Stimulated activated CD4-positive, alpha-beta T cell treated with anti-CD3 and anti-CD28 coated beads, Interleukin-12 subunit alpha, Interleukin-12 subunit beta, amount 100 ng/mL, for 24 hours (primary cell): ENCODE measurements at places on chromosomes 13 and 19.

GRCh38 chr19:37928527-37929286 is 21.7 kb downstream of the SIPA1L3 start:
- no peak for DNase-seq

GRCh38 chr13:66405908-66406802 is 824.0 kb downstream of the PCDH9 start:
- DNase-seq = no peak

GRCh38 chr19:23776507-23777205 is 18.0 kb upstream of the ZNF681 start:
- no peak for DNase-seq

- no peak for DNase-seq
Measured at GRCh38 chr19:34998777-34999497, 1.2 kb upstream of the GRAMD1A start.

DNA sequence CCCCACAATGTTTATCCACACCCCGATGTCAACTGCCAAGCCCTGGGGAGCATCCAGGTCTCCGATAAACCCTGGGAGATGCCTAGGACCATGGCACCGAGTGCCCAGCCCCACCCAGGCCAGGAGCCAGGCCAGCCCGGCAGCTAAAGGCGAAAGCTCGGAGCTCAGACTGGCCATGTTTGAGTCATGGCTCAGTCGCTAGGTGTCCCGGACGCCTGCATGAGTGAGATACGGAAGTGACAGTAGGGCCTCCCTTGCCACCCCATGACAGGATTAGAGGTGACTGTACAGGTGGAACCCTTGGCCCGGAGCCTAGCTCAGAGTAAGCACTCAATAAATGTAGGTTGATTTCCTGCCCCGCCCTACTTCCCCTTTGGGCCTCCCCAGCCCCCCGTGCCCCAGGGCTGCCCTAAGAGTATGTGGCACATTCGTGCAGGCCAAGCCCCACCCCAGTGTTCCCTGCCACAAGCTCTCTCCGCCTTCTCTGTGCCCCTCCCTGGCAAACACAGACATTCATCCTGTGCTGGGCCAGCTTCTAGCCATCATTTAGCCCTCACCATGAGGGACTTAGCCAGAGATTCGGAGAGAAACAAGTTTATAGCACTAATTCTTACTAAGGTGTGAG is 5.8 kb upstream of the TPM4 start:
- DNase-seq = peak; percentile 60

GRCh38 chr13:112453874-112454647 is 77.9 kb downstream of the SPACA7 start:
- no peak for DNase-seq

DNA sequence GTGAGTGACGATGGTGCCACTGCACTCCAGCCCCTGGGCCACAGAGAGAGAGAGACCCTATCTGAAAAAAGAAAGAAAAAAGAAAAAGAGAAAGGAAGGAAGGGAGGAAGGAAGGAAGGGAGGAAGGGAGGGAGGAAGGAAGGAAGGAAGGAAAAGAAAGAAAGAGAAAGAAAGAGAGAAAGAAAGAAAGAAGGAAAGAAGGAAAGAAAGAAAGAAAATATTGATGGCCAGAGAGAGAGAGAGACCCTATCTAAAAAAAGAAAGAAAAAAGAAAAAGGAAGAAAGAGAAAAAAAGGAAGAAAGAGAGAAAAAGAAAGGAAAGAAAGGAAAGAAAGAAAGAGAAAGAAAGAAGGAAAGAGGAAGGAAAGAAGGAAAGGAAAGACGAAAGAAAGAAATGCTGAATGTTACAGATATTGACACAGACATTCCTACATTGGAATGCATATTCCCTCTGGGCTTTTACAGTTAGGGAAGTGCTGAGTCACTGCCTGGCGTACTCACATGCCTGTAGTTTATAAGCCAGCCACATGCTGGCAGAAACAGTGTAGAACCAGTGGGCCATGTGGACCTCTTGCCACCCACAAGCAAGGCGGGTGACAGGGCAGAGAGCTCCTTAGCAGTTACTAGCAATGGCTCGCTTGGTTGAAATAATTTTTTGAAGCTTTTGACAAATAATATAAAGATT is 34.6 kb upstream of the SLC46A3 start:
- DNase-seq = no peak

- peak; percentile 99 for DNase-seq
Measured at GRCh38 chr19:18152442-18152816, 534 bp upstream of the PIK3R2 start.

- DNase-seq = no peak
Measured at GRCh38 chr13:46861959-46862358, 34.9 kb downstream of the HTR2A start.

GRCh38 chr19:10384580-10384979 is 4.2 kb upstream of the TYK2 start:
- no peak for DNase-seq

DNA sequence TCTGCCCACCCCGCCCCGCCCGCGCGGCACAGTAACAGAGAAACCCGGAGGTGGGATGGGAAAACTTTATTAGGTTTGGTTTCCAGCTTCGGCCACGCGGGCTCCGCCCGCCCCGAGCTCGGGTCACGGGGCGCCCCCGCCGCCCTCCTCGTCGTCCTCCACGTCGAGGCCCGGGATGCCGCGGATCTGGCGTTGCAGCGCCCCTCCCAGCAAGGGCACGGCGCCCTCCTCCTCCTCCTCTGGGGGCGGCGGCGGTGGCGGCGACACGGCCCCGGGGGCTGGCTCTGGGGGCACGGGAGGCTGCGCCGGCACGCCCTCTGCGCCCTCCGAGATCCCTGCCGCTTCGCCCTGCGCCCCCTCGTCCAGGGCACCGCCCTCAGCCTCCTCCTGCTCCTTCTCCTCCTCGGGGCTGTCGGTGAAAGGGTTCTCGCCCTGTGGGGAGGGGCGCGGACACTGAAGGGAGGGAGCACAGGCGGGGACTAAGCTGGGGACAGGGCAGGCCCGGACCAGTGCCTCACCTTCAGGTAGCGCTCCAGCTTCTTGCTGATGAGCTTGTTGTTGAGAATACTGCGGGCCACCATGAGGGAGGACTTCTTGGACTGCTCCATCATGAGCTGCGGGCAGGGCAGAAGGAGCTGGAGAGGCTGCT is 536 bp upstream of the AKAP8 start:
- DNase-seq = no peak

GRCh38 chr19:29467824-29468401 is 57.9 kb upstream of the VSTM2B start:
- DNase-seq = no peak

DNA sequence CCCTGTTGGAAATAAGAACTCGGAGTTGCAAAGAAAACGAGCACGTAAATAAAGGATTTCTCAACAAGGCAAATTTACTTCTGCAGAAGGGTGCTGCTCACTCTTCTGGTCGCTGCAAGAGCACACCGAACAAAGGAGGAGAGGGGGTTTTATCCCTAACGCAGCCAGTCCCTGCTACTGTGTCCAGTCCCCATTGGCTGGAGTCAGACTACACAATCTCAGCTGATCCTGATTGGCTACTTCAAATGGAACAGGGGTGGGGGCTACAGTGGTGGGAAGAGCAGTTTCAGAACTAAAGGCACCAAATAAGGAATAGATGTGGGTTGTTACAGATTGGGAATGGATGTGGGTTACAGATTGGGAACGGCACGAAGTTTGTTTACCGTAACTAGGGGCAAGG is 63.9 kb upstream of the MCF2L start:
- DNase-seq = no peak

GRCh38 chr19:36489920-36490415 is 607 bp upstream of the ZNF566 start:
- DNase-seq = peak; percentile 45

DNA sequence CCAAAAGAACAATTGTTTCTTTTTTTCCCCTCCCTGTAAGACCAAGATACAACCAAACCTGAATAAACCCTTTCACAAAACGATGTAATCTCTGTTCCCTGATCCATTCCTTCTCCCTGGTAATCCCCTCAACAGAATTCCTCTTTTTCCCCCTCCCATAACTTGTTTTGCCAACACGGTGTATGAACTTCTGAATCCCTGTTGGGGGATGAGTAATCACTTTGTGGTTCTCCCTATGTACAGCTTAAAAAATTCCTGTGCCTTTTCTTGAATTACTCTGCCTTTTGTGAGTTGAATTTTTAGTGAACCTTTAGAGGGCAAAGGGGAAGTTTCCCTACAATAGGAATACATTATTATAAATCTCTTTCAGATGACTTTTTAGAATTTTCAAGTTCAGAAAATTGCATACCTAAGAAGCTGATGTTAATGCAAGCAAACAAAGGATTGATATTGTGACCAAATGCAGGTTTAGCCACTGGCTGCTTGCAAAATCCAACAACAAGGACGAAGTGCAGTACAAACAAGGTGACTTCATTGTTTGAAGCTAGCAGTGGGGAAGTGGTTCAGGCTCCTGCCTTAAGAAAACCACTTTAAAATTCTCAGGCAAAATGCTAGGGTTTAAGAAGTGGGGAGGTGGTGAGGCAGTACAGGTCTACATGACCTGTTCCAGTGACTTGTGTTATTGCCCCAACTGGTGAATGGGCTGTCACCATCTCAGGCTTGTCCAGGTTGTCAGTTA is 15.0 kb upstream of the EPSTI1 start:
- DNase-seq = no peak
